AG04450 (cell line): ENCODE measurements at places on chromosomes 3 and 15. TPM values are rescaled to one million over a fixed set of nuclear protein-coding genes. Genes with fewer than 3 reads are reported as not detected.

The TPRG1 gene
- 0.11 and 0.42 TPM in 2 replicates for polyA plus RNA-seq

The PLIN1 gene
- polyA plus RNA-seq = 0.05 and 0.06 TPM in 2 replicates

The EAF1 gene
- polyA plus RNA-seq = 9.7 and 11.0 TPM in 2 replicates

The MEGF11 gene
- polyA plus RNA-seq = not detected in 2 replicates

The PLCB2 gene
- polyA plus RNA-seq = 0.24 and 0.32 TPM in 2 replicates

The FSTL1 gene
- 1,126 and 1,300 TPM in 2 replicates for polyA plus RNA-seq

The SOX14 gene
- not detected in 2 replicates for polyA plus RNA-seq

The RETNLB gene
- not detected in 2 replicates for polyA plus RNA-seq

The ARPP21 gene
- not detected in 2 replicates for polyA plus RNA-seq

The COLQ gene
- polyA plus RNA-seq = 0.91 and 0.95 TPM in 2 replicates

The NDUFB4 gene
- 174 and 183 TPM in 2 replicates for polyA plus RNA-seq
